Activated T-helper 1 cell treated with anti-CD3 and anti-CD28 coated beads, Interleukin-2, amount 50 U/mL, for 16 hours (primary cell): ENCODE measurements at places on chromosomes 6 and 20.

DNA sequence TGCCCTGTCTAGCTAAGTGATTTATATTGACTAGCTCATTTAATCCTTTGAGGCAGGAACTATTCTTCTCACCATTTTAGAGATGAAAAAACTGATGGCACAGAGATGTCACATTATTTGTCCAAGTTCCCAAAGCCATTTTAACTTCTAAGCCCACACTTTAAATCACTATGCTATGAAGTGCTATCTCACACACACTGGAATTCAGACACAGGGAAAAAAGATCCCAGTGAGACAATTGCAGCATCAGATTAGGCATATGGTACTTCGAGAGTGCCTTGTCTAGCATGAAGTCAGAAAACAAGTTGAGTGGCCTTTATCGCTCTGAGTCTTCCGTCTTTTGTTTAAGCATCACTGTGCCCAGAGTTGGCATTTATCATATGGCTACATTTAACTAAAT lies 54.1 kb upstream of the PDE7B start:
- no peak for DNase-seq

- DNase-seq, result no peak
Observed at GRCh38 chr6:142444376-142444775, 142.6 kb downstream of the ADGRG6 start.

DNA sequence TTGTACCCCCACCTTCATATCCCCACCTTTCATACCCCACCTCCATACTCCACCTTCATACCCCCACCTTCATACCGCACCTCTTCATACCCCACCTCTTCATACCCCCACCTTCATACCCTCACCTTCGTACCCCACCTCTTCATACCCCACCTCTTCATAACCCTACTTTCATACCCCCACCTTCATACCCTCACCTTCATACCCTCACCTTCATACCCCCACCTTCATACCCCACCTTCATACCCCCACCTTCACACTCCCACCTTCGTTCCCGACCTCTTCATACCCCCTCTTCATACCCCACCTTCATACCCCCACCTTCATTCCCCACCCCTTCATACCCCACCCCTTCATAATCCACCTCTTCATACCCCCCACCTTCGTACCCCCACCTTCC lies 92.9 kb upstream of the NAA20 start:
- DNase-seq, result no peak

DNA sequence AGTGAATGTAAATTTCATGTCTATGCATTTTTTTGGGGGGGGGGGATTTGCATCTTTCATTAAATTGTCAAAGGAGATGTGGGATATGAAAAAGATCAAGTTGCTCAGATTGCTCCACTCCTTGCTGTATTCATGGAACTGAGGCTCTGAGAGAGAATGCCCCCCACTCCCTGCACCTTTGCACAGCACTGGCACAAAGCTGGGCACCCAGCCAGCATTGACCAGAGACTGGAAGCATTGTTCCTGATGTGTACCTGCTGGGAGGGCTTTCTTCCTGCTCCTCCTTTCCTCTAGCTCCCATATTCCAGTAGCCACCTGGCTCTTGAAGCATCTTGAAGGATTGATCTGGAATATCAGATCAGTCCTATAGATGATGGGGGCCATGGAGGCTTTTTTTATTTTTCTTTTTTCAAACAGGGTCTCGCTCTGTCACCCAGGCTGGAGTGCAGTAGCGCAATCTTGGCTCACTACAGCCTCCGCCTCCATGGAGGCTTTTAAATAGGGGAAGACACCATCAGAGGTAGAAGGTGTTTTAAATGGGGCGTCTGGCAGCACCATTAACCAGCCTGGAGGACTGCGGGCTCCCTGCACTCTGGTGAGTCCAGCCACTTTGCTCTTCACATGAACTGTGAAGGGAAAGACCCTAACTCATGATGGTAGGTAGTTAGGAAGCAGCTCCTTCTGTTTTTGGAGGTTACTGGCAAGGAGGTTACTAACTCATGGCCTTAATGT lies 10.9 kb downstream of the DUSP15 start:
- DNase-seq, result no peak

GRCh38 chr20:6767536-6768227 lies at the start of gene BMP2:
BMP2 (plus strand) TSS chr20:6767686; CDS start chr20:6770127, 2,441 bp downstream.
- DNase-seq, result no peak

DNA sequence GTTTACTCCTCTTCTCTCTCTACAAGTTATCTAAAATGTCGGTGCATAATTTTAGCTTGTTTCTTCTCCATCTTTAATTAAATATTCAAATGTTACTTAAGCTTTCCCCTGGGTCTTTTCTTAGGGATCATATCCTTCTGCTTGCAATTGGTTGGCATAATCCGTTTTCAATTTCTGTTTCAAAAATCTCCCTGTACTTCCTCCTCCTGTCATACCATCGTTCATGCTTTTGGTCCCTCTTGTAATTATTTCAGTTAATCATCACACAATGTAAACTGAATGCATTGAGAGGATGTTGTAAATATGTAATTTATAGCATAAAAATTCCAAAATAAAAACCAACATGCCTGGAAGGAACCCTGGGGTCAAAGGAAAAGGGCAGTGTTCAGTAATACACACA lies 189.2 kb upstream of the RAB32 start:
- DNase-seq, result no peak
